ENCODE measurements at places on chromosomes 7 and 10.

GRCh38 chr7:150335108-150335773 lies 6.2 kb downstream of the RARRES2 start:
- DNase-seq = no peak

GRCh38 chr7:38658921-38659320 lies 27.7 kb upstream of the AMPH start:
- peak; percentile 38 for DNase-seq

DNA sequence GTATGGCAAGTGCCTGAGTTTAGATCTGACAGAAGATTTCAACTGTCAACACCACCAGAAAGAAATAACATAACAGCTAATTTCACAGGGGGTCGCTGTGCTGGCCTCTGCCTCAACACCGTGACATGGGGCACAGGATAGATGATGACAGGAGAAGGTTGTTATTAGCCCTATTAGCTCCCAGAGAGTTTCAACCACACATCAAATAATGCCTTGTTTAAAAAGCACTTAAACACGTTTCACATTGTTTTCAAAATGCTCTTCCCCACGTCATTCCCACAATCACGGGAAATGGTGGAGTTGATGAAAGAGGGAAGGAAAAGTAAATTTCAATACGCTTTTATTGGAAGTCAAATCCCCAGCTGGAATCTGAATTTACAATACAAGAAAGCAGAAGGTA lies 184.7 kb downstream of the MAGI2 start:
- no peak for DNase-seq

DNA sequence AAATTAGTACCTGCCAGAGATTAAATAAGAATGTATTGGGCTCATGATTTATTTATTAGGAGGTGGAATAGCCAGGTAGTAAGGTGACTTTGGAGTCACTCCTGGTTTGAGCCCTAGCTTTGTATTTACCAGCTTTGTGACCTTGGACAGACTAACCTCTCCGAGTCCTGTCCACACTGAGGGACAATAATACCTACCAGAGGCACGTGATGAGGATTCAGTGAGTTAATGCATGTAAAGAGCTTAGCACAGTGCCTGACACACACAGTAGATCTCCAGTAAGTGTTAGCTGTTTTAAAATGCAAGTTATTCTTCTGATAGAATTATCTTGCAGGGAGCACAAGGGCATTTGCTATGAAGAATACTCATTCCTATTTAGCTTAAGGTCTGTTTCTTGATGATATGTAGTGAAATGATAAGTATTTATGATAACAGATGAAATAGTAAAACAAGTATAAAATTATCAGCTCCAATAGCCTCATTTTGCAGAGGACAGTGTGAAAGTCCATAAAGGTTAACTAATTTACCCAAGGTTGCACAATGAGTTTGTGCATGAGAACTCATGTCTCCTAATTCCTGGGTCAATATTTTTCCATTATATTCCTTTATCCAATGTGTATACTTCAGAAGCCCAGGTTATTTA lies 36.4 kb downstream of the RABGEF1 start:
- no peak for DNase-seq

GRCh38 chr10:87667493-87667892 lies 7.8 kb downstream of the PAPSS2 start:
- DNase-seq = no peak

- DNase-seq = peak; percentile 76
These were observed 3.9 kb upstream of the INA start for GRCh38 chr10:103273041-103273441.

GRCh38 chr7:142414135-142414534 lies 156.3 kb upstream of the PRSS58 start:
- no peak for DNase-seq

DNA sequence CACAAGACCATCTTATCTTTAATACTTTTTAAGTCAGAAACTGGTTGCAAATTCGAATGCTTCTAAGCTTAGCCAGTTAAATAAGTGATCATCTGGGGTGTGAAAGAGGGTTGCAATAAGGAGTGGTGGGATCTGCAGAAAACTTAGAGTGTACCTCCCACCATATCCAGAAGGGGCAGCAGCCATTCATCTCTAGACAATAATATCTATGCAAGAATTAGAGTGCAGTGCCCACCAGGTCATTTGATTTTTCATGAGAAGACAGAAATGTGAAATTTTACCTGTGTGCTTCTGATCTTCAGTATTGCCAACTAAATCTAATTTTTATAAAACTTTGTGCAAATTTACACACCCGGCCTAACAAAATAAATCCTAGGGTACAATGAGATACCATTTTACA lies 127.2 kb upstream of the SP4 start:
- peak; percentile 31 for DNase-seq

DNA sequence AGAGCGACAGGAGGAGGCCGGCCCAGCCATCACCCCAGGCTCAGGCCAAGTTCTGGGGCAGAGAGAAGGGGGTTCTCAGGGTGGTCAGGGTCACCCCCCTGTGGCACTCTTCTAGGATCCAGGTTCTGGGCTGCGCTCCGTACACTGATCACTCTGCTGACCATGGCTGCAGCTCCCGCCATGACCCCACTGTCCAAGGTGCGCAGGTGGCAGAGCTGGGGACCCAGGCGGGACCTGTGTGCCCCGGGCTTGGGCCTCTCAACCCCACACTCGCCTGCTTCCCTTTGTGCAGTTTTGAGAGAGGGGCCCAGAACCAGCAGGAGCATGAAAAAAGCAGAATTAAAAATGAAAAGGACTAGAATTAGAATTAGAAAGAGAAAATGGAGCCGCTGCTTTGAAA lies 227.1 kb downstream of the FANK1 start:
- DNase-seq = no peak

DNA sequence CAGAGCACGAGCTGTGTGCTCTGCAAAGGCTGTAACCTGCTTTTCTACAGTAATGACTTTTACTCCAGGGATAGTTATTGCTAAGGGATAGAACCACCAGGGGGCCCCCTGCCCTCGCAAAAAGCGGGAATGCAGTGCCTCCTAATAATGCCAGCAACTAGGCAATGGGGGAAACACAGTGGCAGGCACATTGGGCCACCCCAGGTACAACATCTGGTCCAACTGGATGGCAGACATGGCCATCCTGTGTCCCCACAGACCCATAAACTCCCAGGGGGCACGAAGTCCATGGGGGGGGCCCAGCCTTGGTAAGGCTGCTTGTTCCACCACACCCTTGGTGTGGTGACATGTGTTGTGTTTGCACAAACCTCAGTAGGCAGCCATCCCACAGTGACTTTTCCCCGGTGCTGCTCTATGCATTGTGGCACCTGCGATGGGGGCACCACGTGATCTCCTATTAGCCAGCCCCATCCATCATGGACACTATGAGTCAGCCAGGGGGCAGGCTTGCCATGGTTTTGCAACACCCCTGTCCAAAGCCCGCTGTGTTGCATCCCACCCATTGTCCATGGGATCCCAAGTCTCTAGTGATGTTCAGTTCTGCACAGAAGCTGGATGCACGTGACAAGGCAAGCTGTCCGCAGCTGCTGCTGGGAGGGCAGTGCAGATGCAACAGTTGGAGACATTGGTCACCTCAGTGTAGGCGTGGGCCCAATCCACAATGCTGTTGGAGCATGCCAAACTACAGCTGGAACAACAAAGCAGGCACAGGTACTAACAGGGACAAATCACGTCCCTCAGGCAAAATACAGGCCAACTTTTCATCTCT lies 84.0 kb downstream of the ANLN start:
- peak; percentile 74 for DNase-seq
